ENCODE measurements at places on chromosomes 4 and X.

GRCh38 chr4:139022835-139023234 lies 7.3 kb downstream of the NOCT start:
- DNase-seq, result no peak

DNA sequence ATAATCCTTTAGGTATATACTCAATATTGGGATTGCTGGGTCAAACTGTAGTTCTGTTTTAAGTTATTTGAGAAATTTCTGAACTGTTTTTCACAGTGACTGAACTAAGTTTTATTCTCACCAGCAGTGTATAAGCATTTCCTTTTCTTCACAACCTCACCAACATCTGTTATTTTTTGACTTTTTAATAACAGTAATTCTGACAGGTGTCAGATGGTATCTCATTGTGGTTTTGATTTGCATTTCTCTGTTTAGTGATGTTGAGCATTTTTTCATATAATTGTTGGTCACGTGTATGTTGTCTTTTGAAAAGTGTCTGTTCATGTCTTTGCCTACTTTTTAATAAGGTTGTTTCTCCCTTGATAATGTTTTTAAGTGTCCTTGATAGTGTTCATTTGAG lies 112.6 kb downstream of the LINC00632 start:
- DNase-seq, result no peak

DNA sequence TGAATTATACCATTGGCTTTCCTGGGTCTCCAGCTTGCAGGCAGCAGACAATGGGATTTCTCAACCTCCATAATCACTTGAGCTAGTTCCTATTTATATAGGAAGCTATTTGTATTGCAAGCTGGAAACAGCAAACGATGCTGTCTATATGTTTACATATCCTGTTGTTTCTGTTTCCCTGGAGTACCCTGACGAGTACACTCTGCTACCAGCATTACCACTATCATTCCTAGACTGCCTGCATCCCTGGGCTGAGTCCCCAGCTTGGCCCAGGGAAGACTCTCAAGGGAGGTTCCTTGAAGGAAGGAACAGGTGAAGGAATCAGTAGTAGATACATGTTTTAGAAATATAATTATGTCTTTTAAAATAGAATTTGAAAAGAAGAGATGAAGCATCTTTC lies 81.4 kb downstream of the EVC2 start:
- DNase-seq, result no peak

- no peak for DNase-seq
Observed at GRCh38 chrX:2696698-2697215, 5.7 kb downstream of the CD99 start.

GRCh38 chr4:188266386-188266785 lies 127.1 kb downstream of the TRIML1 start:
- DNase-seq, result no peak

- DNase-seq, result no peak
Observed at GRCh38 chr4:8835521-8836365, 35.9 kb downstream of the HMX1 start.

DNA sequence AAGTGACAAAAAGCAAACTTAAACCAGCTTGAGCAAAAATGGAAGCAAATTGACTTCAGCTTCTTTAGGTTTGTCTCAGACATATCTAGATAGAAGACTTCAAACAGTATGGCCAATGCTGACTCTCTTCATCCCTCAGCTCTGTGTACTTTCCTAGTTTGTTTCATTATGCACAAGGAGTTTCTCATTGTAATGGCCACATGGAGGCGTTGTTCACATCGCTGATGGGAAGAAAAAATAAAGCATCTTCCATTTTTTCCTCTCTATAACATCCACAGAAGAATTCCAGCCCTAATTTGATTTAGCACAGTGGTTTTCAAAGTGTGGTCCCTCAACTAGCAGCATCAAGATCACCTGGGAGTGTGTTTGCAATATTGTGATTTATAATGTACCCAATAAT lies 397.5 kb upstream of the PRKX start:
- no peak for DNase-seq

GRCh38 chr4:14671146-14671545 lies 331.1 kb upstream of the CPEB2 start:
- no peak for DNase-seq

DNA sequence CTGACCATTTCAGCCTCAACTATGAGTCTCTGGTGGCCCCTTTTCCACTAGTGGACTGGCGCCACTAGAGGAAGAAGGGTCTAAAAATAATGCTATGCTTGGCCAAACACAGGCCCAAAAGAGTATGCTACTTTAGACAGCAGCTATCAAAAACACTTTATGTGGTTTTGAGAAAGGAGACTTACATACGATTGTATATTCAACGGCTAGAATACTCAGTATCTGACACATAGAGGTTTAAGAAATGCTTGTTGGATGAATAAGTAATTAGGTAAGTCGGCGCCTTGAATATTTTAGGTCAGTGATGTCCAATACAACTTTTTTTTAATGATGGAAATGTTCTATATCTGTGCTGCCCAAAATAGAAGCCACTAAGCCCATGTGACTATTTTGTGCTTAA lies 25.7 kb upstream of the TMPRSS11A start:
- no peak for DNase-seq

GRCh38 chrX:14010566-14010965 lies 19.1 kb downstream of the GEMIN8 start:
- no peak for DNase-seq

DNA sequence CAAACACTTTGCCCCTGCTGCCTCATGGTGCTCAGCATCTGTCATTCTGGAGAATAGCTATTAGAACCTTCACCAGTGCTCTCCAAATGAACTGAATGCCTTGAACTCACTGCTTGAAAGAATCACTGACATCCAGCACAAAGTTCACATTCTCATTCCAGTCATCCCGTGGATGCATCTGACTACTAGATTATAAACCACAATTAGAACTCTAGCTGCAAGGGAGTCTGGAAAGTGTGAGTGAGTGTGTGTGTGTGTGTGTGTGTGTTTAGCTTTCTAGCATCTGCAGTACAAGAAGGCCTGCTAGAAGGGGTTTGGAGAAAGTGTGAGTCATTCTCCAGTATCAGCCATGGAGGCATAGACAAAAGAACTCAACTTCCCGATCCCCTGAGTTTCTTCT lies 71.3 kb upstream of the DYNLT3 start:
- no peak for DNase-seq

DNA sequence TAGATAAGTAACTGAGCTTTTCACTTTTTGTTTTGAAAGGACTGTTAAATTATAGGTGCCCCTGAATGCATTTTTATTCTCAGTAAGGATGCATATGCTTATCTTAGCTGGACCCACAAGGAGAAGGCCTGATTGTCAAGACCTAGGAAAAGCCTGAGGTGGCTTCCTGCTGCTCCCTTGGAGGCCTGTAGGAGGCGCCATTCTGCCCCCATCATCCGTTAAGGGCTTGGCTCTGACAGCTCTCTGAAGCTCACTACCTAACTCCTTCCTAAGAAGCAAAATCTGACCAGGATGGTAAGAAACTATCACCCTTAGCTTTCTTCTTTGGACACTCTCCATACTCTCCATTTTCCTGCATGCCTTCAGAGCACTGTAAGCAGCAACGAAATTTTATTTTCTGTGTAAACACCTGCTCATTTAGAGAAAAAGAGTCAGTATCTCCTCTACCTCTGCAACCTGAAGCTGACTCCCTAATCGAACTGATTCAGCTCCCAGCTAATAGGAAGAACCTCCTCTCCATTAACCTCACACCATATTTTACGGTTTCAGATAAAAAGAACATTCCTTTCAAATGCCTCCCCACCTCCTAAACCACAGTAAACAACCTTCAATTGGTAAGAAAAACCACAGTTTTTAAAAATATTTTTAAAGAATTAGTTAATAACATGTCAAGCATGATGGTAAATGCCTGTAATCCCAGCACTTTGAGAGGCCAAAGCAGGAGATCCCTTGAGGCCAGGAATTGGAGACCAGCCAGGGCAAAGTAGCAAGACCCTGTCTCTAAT lies 73.4 kb upstream of the EDNRA start:
- peak; percentile 12 for DNase-seq

DNA sequence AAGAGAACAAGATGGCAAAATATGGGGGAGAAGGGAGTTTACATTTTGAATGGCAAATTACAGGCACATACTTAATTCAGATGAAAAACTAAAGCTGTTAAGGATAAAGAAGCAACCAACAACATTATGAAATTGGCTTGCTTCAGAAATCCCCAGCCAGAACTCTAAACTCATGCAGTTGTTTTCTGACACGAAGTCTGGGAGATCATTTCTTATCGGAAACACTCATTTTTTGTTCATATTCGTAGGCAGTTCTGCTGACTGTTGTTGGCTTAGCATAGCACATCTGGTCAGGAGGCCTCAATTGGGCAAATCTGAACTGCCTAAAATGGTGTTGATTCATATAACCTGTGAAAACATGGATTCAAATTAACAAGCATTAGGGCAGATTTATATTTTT lies 33.0 kb upstream of the ARHGAP6 start:
- DNase-seq, result no peak

- DNase-seq, result no peak
Observed at GRCh38 chr4:75306506-75306905, 207.7 kb downstream of the RCHY1 start.

DNA sequence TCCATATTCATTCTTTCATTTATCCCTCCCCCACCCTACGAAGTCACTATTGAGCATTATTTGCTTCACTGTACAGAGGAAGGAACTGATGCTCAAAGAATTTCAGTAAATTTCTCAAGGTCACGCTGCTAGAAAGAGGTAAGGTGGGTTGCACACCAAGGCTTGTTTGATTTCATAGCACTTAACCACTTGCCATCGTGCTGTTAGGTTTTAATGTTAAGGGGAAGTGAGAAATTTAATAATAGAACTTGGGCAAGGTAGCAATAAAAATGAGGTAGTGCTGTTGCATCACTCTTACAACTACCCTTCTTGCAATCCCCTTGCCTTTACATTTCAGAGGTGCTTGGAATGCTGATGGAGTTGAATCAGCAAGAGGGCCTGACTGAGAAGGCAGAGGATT lies 343.1 kb downstream of the MID1IP1 start:
- DNase-seq, result no peak

- no peak for DNase-seq
Observed at GRCh38 chr4:62528874-62529273, 1328.7 kb downstream of the ADGRL3 start.

DNA sequence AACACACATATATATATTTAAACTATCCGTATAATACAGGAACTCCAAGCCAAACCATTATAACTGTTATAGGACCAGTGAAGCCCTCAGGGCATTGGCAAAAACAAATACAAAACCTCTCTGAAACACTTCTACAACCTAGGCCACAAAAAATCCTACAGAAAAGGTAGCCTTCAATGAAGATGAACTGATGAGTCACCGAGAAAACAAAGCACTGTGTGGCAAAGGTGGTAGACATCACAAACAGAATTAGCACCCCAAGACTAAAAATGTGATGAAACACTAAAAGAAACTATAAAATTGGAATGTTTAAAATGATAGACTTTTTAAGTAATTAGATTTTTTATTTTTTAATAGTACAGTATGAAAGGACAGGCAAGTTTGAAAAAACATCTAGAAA lies 5.5 kb upstream of the HSPA4L start:
- DNase-seq, result no peak

GRCh38 chr4:170122252-170122651 lies 32.5 kb upstream of the AADAT start:
- DNase-seq, result no peak

DNA sequence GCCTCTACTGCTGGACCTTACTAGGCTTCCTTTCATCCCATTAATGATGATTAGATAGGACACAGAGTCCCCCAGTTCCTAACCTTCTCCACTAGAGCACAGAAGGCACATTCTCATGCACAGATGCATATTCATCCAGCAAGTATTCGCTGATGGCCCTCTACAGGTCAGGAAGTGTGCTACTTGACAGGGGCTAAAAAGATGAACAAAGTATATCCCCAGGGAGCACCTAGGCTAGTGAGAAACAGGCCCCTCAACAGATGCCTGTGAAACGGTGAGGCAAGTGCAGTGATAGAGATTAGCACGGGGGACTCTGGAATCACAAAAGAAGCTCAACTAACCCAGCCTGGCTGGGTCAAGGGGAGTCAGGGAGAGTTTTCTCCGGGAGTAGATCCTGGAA lies 95.8 kb downstream of the MGST2 start:
- DNase-seq, result no peak

DNA sequence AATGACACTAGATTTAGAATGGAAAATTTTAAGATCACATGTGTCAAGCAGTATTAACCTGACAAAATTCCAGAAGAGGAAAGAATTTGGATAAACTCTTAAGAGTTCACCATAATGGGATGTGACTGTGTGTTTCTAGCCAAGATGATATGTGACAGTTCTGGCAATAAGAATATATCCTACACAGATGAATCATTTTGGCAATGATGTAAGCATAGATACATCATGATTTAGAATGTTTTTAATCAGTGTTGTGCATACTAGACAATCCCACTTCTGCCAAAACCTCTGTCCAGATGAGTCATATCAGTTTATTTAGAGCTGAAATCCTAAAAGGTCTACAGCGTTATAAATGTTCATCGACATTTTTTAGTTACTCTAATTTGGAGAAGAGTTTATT lies 48.8 kb downstream of the PTCHD1 start:
- no peak for DNase-seq

GRCh38 chr4:133856731-133857355 lies 344.7 kb downstream of the PABPC4L start:
- DNase-seq, result no peak

DNA sequence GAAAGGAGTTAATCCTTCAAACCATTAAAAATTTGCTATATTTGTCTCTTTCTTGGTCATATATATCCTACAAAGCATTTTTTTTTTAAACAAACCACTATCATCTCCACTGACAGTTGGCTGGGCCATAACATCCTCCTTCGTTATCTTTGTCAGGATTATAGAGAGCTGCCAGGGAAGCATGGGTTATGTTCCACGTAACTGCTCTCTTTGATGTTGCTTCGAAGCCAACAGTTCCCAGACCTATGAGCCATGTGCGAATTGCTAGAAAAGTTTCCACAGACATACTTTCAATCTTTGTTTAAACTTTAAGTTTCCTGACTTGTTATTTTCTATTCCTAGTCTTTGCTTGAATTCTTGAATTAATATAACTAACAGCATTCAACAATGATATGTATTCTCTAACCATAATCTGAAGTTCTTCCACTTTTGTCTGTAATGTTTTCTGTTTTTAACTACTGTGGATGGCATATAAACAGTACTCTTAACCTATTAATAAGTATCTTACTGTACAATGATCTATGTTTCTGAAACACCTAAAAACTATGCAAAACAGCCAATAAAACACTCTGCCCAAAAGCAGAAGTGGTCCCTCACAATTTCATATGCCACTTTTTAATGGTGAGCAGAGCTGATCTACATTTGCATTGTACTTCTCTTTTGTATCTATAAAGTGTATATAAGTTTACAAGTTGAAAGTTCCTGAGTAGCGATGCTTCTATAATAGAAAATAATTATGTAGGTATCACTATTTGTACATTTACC lies 37.9 kb downstream of the EREG start:
- no peak for DNase-seq

DNA sequence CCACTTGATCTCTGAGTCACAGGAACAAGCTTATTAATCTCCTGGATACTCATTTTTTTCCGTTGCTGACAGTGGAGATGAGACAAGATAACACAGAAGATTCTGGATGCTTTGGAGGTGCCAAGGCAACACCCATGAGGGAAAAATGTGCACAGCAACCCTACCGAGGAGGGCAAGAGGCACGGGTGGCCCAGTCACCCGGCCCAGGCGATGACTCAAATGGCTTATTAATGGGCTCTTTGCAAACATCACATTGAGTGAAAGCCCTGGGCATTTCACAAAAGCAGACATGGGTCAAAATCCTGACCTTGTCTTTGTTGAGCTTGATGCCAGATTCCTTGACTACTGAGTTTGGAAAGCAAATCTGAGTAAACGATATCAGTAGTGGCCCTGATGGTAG lies 315.1 kb downstream of the STK32B start:
- no peak for DNase-seq

GRCh38 chrX:47170861-47171692 lies 22.6 kb upstream of the UBA1 start:
- no peak for DNase-seq

- DNase-seq, result no peak
Observed at GRCh38 chr4:111268769-111269414, 646.0 kb upstream of the PITX2 start.

Data from neural progenitor cell (in vitro differentiated cells).